ENCODE measurements at places on chromosomes 2 and 18.

DNA sequence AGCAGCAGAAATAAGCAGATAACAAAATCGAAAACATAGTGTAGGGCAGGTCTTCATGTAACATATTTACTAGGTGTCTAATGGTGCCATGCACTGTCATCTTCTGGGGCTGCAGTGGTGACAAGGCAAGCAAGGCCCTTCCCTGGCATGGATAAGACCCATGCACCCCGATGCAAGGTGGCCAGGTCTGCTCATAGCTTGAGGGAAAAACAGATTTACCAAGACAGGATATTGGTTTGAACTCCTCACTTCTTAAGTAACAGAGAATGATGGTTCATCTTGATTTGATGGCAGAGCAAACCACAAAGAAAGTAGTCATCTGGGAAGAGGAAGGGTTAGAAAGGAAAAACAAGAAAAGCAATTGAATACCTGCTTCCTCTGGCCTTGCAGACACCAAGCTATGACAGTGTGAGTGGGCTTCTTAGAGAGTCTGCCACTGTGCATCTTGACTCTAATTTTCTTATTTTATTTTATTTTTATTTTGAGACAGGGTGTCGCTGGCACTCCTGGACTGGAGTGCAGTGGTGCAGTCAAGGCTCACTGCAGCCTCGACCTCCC, 35.8 kb upstream of the EML6 start:
- DNase-seq, result no peak

GRCh38 chr18:43525169-43525568, 247.9 kb upstream of the SYT4 start:
- no peak for DNase-seq

DNA sequence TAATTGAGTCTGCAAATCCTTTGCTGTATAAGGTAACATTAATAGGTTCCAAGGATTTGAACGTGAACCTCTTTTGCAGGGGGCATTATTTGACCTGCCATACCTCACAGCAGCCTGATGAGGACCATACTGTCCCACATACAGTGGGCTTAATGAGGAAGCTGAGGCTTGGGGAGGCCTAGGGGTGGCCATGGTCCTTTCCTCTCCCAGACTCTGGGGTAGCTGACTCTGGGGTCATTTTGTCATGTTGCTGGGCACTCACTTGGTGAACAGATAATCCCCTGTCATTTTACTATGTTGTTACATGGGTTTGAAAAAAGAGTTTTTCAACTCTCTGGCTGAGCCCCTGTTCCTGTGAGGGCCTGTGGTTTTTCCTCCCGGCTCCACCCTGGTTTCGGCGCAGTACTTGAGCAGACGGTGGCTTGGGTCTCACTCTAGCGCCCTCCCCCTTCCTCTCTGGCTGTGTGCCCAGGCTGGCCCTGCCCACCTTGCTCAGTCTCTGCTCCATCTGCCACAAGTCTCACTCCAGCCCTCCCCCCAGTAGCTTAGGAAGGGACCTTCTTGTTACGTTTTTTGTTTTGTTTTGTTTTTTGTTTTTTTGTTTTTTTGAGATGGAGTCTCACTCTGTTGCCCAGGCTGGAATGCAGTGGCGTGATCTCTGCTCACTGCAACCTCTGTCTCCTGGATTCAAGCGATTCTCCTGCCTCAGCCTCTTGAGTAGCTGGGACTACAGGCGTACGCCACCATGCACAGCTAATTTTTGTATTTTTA, 21.0 kb downstream of the INPP4A start:
- peak; percentile 69 for DNase-seq

DNA sequence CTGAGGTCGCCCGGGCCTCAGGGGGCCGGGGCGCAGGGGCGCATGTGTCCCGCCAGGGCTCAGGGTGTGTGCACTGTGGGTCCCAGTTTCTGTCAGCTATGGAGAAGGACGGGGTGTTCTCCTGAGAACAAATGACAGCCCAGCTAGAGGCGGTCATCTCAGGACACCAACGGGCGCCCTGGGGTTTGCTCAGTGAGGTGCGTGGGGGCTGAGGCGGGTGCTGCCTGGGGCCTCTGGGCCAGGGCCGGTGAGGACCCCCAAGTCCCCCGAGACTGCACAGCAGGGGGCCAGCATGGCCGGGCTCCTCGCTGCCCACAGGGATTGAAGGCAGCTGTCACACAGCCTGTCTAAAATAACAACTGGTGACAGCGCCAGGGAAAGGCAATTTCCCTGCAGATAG, 808.8 kb upstream of the SOX11 start:
- no peak for DNase-seq

DNA sequence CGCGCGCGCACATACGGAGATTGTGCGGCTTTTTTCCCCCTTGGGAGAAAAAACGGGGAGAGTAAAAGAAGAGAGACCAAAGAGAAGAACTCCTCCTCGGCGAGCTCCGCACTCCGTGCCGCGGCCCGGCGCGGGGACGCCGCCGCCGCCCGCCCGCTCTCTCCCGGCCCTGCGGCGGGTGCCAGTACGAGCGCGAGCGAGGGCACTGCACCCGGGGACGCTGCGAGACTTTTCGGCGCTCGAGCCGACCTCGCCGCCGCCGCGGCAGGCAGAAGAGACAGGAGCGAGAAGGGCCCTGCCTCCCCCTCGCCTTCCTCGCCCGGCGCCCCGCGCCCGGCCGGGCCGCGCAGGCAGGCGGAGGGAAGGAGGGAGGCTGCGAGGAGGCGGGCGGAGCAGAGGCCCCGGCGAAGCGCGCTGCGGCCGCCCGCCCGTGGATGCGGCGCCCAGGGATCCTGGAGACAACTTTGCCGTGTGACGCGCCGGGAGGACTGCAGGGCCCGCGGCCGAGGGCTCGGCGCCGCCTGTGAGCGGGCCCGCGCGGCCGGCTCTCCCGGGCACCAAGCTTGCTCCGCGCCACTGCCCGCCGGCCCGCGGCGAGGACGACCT, 857 bp upstream of the INHBB start:
- DNase-seq, result no peak

- no peak for DNase-seq
These were observed 66.4 kb upstream of the CCBE1 start for GRCh38 chr18:59763541-59764136.

DNA sequence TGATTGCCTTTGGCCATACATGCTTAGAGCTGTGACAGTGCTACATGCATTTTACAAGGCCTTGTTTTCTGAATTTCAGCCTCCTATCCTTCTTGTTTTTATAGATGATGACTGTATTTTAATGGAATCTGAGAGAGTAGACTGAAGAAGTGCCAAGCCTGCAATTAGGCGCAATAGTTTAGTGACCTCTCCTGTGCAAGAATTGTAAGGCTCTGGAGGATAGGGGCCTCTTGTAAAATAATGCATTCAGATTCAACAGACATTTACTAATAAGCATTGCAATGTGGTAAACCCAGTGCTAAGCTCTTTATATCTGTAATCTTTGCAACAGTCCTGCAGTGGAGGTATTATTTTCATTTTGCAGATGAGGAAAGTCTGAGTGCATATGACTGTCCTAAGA, 105.5 kb downstream of the TDRD15 start:
- no peak for DNase-seq

DNA sequence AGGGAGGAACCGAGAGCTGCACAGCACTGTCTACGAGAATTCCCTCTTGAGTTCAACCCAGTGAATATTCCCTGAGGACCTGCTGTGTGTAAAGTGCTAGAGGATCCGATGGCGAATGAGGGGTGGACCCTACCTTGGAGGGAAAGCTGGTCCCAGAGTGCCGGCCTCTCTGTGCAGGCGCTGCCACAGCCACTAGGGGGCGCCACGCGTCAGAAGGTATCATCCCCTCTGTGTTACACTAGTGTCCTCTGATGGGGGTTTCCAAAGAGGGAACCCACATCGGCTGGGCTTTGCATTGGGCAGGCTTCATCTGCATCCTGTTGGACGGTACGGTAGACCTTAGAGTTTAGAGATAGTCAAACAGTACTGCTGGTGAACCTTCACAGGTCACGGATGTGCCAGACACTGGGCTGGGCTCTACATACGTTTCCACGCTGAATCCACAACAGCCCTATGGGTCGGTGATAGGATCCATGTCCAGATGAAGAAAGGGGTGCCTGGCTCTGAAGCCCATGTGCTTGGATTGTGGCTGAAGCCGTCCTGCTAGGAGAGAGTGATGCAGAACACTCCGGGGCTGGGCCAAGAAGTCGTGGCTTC, 39.0 kb downstream of the COA5 start:
- no peak for DNase-seq

DNA sequence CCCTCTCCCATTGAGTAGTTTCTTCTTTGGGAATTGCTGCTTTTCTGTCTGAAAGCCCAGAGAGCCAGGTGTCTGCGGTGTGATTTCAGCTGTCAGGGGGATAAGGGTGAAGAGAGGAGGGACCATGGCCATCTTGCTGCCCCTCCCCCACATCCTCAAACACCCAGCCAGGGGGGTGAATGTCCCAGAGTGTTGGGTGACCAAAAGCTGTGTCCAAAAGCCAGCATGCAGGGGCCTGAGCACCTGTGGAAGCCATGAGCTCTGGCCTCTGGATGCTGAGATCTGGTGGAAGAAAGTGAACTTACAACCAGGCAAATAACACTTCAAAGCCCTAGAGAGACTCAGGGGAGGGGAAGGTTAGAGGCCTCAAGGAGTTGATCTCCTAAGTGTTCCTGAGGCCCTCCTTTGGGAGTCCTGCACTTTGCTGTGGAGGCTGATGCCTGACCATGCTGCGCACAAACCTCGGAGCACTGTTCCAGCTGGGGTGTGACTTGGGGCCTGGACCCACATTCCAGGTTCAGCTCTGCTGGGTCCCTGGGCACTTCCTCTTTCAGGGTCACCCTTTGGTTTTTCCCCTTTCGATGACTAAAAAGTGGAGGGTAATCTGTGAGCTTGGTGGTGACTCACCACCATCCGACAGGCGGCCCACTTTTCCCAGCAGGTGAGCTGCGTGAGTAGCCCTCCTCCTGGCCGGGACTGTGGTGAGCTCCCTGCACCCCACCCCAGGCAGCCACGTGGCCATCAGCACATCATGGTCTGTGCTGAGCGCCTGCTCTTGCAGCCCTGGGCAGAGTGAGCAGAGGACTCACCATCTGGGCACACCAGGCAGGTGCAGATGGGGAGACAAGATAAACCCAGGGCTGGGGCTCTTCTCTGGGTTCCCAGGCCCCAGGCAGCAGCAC, 66.8 kb upstream of the FOSL2 start:
- DNase-seq, result no peak

GRCh38 chr2:23561088-23561487, 176.1 kb downstream of the KLHL29 start:
- DNase-seq, result no peak

GRCh38 chr2:237223201-237223861, 137.6 kb downstream of the COPS8 start:
- DNase-seq, result no peak

DNA sequence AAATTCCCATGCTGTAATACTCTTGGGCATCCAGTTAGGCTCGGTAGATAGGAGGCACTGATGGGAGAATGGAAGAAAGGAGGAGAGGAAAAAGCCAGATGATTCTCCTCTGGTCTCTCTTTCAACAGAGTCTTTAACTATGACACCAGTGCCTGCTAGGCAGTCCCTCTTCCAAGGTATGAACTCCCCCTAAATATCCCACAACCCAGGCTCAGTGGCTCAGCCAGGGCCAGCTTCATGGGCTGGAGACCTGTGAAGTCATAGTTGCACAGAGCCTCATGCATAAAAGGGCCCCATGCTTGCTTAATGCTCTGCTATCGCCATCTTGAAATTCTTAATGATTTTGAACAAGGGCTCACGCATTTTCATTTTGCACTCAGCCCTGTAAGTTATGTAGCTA, 869.2 kb upstream of the GCFC2 start:
- DNase-seq, result no peak

DNA sequence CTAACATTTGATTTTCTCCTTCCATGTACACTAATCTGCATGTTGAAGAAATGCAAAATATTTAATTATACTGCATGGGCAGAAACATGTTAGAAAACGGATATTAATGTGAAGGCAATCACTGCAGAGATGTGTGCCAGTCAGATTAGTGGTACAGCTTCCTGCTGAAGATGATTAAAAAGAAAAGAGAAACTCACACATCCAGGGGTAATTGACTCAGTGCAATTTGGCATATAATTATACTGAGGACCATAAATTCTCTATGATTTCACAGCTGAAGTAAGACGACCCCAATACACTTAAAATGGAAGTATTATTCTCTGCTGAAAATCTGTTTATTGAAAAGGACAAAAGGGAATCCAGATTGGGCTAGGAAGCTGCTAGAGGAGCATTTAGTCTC, 243.4 kb downstream of the TGIF1 start:
- DNase-seq, result no peak

Data from Ammon's horn (tissue), 1 donor.